ENCODE measurements at places on chromosomes 6 and 20.

DNA sequence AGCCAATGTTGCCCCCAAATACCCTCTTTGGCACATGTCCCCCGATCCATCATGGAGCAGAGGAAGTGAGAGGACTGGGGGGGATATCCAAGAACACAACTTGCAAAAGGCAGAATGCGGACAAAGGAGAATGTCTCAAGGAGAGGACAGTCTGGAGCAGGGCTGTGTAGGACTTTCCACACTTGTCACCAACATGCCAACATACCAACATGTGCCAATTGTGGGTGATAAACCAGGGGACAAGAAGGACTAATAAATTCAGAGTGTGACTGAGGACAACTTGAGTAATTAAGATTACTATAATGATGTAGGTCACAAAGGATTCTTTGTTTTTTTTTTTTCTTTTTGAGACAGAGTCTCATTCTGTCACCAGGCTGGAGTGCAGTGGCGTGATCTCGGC lies 8.8 kb downstream of the SLC26A8 start:
- no peak for DNase-seq

DNA sequence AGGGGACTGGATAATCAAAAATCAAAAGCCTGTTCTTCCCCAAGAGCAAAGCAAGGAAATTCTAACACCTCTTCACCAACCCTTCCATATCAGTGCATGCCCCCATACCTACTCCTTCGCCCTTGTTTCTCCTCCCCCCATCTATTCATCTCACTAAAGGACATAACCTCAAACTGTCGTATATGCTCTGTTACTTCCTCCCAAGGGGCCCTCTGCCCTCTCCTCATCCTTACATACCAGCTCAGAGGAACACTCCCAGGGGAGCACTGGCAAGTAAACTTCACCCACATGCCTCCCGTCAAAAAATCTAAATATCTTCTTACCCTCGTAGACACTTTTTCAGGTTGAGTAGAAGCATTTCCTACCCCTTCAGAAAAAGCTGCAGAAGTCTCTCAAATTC lies 9.4 kb upstream of the ADTRP start:
- no peak for DNase-seq

- no peak for DNase-seq
These were observed 87.8 kb upstream of the FOXA2 start for GRCh38 chr20:22672191-22672590.

DNA sequence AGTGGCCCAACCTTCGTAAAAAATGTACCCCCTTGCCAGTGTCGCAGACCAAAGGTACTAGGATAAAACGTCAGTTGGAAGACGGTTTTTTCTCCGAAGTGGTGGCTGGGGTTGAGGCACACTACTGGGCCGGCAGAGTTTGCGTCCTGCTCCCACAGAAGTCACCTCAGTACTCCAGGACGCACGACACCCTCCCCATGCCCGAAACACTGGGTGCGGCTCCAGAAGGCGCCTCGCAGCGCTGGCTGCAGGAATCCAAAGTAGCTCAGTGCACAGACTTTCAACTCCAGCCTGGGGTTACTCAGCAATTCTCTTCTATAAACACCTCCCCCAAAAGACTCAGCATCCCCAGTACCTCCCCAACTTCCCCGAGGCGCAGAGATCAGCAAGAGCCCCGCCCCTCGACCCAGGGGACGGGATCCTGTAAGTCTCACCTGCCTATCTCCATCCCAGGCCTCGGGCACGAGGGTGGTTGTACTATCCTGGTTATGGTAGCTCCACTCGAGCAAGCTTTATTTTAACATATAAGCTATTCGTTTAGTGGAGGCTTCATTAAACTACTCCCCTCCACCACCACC lies 88.2 kb downstream of the ZFP64 start:
- DNase-seq, result no peak

GRCh38 chr6:53189554-53189953 lies 40.9 kb upstream of the GCM1 start:
- no peak for DNase-seq
